ENCODE measurements at places on chromosomes 13 and 19.

DNA sequence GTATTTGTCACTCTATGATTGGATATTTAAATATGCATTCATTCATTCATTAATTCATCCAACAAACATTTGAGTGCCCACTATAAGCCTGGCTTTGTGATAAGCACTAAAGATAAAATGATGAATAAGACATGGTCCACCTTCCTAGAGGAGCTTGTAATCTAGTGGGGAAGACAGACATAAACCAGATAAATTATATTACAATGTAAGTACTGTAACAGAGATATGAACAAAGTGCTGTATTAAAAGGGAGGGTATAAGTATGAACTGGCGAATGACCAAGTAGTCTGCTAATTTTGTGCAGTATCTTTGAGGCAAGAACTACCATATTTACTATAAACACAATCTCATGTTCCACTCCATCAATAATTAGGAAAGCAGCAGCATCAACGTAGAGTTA, 88.2 kb downstream of the RBM26 start:
- no peak for DNase-seq

- DNase-seq, result no peak
Observed at GRCh38 chr19:19207637-19208572, 3.9 kb upstream of the NCAN start.

DNA sequence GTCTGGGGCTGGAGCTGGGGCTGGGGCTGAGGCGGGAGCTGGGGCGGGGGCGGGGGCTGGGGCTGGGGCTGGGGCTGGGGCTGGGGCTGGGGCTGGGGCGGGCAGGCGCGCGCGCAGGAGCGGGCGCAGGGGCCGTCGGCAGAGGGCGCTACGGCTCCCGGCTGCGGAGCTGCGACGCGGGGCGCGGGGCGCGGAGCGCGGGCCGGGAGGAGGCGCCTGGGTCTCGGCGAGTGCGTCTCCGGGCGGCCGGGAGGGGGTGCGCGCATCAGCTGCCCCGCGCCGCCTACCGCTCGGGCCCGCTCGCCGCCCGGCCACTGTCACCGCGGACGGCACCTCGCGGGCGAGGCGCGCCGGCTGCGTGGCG, 422 bp upstream of the MTUS2 start:
- DNase-seq, result no peak

DNA sequence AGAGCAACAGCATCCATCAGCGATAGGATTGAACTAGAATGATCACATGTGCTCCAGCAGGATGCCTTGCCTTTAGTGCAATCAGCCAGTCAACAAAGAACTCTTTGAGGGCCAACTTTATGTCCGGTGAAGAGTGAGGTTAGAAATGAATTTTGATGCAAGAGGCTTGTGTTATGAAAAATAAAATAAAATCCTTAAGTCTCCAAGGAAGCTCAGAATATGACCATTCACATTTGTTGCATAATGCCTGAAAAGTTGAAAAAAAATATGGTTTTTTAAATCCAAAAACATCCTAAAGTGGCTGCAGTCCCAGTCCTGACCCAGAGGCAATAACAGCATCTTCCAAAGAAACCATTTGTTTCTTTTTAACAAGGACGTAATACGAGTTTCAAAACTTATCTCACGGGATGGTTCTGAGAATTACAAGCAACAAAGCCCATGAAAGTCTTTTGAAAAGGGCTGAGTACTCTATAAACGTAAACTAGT, 61.3 kb downstream of the DCLK1 start:
- no peak for DNase-seq

GRCh38 chr13:32205431-32206096, 109.6 kb downstream of the ZAR1L start:
- DNase-seq, result no peak

GRCh38 chr19:18433735-18434398, 4.1 kb downstream of the ISYNA1 start:
- no peak for DNase-seq

DNA sequence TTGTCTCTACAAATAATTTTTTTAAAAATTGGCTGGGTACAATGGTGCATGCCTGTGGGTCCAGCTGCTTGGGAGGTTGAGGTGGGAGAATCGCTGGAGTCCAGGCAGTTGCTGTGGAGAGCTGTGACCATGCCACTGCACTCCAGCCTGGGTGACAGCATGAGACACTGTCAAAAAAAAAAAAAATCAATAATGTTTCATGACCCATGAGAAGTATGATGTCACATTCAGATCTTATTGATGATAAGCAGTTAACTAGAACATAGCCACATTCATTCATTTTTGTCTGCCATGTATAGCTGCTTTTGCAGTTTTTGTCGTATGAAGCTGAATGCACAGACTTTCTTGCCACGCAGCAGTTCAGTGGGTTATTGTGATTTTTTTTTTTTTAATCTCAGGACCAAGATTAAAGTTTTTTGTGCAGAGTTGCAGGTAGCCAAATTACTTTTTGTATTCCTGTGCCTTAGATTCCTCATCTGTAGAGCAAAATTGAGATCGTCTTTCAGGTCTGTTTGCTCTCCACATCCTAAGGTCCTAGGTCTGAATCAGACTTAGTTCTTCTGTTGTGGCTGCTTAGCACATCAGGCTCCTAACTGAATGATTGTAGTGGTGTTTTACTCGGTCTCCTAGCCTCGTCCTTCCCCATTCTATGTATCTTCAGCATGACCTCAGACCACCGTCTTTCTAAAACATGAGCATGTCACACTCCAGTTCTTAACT, 145.2 kb downstream of the GGACT start:
- DNase-seq, result no peak

DNA sequence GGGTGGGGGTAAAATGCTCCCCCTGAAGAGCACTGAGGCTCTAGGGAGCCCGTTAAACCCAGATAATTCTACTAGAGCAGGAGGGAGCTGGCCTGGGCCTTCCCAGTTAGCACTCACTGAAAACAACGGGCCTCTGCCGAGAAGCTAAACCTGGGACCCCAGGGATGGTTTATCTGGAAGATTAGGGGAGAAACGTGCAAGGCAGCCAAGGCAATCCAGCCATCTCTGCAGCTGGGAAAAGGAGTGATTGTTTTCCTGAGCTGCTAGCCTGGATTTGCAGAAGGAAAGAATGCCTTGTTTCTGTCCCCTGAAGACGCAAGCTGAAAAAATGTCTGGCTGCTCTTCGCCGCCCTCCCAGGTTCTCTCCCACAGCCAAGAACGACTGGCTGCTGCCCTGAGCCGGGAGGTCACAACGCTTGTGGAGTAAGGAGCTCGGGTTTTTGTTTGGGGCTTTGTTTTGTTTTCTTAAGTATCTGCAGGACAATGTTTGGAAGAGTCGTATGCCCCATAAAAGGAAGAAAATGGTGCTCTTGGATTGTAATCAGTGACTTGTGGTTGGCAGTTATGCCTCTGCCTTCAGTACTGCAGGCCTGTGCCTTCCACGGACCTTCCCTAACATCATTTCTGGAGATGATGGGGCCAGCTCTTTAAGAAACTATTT, 31.5 kb downstream of the COL4A2 start:
- DNase-seq, result no peak

GRCh38 chr19:40280608-40281221, 4.4 kb downstream of the AKT2 start:
- no peak for DNase-seq

DNA sequence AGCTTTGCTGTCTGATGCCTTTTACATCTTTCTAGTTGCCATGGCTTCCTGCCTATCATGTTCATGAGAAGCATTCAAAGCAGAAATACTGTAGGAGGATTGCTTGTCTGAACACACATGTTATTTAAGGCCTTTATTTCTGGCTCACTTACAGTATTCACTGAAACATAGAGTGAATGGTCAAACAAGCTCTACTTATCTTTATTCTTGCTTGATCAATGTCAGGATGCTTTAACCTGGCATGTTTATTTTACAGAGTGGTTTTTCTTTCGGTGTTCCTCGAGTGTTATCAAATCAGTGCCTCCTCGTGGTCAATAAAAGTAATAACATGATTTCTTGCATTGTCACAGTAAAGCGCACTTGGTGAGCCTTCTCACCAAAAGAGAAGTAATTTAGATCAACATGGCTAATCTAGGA, 73.5 kb upstream of the PCDH17 start:
- no peak for DNase-seq

GRCh38 chr19:31387717-31388301, 38.6 kb upstream of the TSHZ3 start:
- DNase-seq, result no peak

DNA sequence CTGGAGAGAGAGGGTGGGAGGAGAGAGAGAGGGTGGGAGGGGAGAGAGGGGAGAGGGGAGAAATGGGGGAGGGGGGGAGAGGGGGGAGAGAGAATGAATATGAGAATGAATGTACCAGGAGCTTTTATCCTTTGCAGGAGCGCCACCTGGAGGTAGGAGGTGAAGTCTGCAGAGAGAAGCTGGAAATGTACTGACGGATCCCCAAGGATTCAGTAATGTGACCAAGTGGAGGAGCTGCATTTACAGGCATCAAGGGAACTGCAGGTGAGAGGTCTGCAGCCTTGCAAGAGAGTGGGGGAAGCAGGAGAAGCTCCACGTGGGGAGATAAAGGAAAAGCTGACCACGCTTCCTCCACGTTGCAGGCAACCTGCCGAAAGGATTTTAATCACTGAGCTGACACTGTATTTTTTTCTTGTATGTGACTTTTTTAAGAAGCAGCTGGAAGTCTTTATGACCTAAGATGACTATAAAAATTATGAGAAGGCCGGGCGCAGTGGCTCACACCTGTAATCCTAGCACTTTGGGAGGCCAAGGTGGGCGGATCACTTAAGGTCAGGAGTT, 33.7 kb downstream of the VSTM1 start:
- DNase-seq, result peak; percentile 21

- DNase-seq, result no peak
Observed at GRCh38 chr19:29724102-29724641, 9.1 kb upstream of the C19orf12 start.

- DNase-seq, result no peak
Observed at GRCh38 chr19:58042495-58043340, 8.9 kb downstream of the ZSCAN1 start.

DNA sequence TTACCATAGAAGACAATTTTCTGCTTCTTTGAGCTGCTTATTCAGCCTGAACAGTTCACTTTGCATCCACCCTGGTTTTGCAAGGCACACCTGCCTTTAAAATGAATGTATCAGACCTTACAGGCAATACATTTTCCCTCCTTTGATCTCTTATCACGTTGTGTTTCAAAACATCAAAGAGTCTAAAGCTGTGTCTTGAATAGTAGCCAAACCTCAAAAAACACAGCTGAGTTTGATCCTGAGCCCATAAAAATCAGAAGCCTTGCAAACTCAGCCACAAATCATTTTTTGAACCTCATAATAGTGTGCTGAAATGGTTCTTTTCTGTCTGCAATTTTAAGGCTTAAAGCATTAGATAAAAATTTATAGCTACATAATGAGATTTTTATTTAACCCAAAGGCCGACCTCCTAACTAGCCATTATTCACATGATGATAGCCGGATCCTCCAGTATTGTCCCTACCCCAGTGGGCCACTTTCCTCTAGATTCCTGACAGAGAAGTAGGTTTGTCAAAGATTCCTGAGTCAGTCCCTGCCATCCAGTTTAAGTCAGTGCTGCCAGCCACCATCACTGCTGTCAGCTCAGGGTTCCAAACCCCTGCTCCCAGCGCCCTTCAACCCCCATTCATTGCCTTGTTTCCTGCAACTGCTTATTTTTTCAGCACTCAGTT, 71.8 kb downstream of the CAB39L start:
- no peak for DNase-seq

GRCh38 chr13:41673640-41674039, 216.3 kb downstream of the RGCC start:
- DNase-seq, result no peak

DNA sequence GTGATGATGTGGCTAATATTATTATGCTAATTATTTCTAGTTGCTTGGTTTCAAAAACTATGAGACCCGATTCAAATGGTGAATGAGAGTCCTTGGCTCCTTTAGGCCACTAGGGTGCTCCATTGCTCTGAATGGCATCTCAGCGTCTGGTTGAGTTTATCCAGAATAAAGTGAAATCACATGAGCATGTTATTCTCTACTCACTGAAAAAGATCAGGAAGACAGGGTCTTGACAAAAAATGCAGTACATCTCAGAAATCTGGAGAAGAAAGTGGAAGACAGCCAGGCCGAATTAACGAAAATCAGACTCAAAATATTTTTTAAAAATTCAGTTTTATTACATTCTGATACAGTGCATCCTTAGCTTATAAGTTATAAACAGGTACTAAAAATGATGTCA, 516.2 kb downstream of the MYO16 start:
- DNase-seq, result no peak

DNA sequence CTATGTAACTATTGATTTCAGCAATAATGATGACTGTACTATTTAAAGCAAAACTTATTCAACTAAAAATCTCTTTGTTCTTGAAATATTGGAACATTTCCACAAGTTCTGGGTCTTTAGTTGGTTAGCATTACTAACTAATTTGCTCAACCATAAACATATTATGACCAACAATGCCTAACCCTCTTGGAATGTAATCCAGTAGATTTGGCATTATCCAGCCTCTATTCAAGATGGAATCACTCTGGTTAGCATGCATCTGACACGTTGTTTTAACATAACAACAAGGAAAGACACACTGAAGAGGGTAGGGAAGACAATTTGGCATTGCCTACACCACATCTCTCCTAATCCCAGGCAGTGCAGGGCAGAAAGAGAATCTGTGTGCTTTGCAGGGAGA, 941.3 kb upstream of the PCDH20 start:
- no peak for DNase-seq

GRCh38 chr13:54016542-54016941, 987.9 kb downstream of the OLFM4 start:
- DNase-seq, result no peak

DNA sequence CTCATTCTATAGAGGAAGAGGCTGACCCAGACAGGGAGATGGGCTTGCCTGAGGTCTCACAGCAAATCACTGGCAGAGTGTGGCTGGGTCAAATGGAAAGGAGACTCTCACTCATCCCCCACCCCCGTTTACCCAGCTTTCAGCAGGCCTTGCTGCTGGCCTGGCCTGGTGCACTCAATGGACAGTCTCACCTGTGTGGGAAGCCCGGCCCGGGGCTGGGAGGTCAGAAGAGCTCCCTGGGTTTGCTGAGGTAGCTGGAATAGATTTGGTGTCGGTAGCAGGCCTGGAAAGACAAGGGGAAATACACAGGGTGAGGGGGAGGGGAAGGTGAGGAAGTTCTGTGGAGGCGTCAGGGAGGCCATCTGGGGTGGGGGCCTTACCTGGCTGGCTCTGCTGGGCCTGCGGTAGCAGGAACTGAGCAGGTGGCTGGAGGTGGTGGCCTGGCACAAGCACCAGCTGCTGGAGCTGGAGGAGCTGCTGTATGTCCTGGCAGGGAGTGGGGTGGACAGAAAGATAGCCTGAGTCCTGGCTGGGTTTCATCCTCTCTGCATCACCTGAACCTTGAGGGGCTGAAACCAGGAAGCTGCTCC, 23.5 kb downstream of the ZNF574 start:
- DNase-seq, result no peak

DNA sequence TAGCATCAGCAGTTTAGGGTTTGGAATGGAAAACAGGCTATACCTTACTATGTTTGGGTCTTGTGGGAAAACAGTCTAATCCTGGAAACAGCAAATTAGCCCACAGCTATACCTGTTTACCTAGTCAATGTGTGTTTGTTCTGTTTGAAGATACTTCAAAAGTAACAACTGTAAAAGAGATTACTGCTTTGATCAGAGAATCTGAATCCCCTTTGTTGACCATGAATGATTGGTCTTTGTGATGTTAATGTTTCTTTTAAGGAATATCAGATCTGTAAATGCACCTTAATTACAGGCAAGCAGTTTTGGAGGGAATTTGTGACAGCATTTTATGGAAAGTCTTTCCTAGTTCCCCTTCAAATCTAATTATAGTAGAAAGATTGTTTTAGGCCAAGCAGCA, 20.7 kb upstream of the KLF5 start:
- DNase-seq, result no peak

GRCh38 chr13:45367358-45367757, 26.4 kb upstream of the TPT1 start:
- DNase-seq, result peak; percentile 77

All from stimulated activated CD8-positive, alpha-beta memory T cell treated with anti-CD3 and anti-CD28 coated beads, Interleukin-7, amount 100 ng/mL, for 24 hours (primary cell).